T-helper 9 cell (primary cell): ENCODE measurements at places on chromosomes 7 and 10.

- no peak for DNase-seq
Observed at GRCh38 chr7:96789914-96790313, 80.3 kb upstream of the SEM1 start.

DNA sequence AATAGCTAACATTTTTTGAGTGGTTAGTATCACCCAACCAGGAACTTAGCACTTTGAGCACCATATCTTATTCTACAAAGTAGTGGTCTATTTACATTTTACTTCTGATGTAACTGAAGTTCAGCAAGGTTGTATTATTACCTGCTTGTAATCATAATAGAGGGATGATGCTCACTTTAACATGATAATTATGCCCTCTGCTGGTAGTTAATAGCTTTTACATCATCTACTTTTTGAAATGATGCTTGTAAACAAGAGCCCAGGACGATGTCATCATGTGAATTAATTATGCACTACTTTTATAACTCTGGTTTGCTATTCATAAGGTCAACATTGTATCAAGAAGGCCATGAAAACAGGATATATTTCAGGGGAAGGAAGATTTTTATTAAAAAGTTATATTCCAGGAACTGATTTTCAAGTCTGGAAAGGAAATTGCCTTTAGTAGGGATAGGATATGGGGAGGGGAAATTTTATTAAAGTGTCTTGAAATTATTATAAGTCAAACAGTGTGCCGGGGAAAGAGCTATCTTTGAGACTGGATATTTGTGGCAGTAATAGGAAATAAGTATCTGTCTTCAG lies 80.3 kb upstream of the SCIN start:
- DNase-seq = no peak

GRCh38 chr7:50283731-50284130 lies 20.8 kb upstream of the IKZF1 start:
- no peak for DNase-seq

- peak; percentile 16 for DNase-seq
Observed at GRCh38 chr10:43846187-43846680, 197.6 kb upstream of the ZNF32 start.

DNA sequence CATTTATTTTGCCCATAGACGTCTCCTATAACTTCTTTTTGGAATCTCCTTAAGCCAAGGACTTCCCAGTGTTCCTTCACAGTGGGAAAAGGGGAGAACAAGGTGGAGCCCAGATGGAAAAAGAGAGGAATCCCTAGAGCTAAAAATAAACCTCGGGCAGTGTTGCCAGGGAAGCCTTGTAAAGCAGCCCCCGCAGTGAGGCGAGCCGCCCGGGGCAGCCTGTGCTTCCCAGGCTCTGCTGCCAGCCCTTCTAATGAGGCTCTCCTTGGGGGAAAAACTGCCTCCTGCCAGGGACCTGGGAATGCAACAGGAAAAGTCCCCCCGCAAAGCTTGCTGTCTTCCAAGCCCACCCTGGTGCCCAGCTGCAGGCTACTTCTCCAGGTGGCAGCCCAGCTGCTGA lies 71.7 kb downstream of the SH3PXD2A start:
- DNase-seq = no peak

DNA sequence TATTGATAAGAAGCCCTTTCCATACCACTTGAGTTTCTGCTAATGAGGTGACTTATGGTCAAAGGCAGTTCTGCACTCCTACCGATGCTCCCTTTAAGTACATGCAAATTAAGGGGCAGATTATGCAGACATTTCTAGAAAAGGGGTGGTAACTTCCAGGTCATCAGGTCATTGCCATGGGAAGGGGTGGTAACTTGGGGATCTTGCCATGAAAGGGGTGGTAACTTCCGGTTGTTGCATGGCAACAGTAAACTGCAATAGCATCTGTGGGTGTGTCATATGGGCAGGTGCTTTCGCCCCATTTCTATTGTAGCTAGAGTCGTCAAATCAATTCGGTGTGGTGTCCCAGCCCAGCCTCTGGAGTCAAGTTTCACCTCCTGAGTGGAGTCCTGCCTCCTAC lies 150.9 kb downstream of the UBE2H start:
- no peak for DNase-seq

DNA sequence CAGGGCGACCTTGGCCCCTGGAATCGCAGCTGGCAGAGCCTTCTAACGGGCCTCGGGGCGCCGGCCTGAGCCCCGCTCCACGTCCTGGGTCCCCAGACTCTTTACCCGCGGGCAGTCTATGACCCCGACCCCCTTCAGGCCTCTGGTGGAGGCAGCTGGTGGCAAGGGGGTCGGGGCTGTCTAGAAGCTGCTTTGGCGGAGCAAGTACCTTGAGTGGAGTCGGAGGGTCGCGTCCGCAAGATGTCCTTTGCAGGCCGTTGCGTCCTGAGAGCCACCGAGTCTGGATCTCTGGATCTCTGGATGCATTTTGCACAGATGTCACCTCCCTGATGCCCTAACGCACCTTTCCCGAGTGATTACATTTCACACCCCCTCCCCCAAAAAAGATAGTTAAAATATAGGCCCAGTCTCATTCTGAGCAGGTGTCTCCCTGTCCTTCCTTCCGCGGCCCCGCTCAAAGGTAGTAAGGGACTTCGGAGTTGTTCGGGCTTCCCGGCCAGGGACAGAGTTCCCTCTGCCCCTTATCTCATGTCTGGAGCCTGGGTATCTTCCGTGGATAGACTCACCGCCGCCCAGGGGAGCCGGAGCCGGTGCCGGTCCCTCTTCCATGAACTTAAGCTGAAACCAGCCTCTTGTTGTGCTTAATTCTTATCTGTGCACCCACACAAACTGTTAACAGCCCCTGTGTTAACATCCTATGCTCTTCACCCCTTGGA lies 457 bp downstream of the ACADSB start:
- no peak for DNase-seq

GRCh38 chr10:30038781-30039536 lies 20.4 kb downstream of the JCAD start:
- no peak for DNase-seq

- DNase-seq = no peak
Observed at GRCh38 chr10:49738616-49739360, 23.3 kb downstream of the OGDHL start.
